ENCODE measurements at places on chromosomes 2 and 18. TPM values are rescaled to one million over a fixed set of nuclear protein-coding genes. Genes with fewer than 3 reads are reported as not detected.

DNA sequence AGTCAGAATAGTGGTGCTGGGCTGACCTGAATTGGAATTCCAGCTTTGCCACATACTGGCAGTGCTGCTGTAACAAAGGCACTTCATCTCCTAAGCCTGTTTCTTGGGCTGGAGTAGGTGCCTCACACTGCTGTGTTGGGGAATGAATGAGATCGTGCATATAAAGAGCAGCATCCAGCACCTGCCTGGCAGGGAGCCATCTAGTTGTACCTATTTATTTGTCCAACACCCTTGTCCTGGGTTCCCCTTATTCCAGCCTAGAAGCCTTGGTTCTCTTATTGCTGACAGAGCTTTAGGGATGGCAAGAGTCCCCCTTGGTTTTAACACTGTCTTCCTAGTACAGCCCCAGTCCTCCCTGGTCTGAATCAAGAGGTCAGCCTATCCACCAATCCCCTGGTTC is 275.3 kb upstream of the RAB12 start:
- no peak for DNase-seq

Gene GAL3ST2
- not detected for total RNA-seq

GRCh38 chr2:8799004-8799403 is 38.4 kb downstream of the KIDINS220 start:
- DNase-seq, result no peak

DNA sequence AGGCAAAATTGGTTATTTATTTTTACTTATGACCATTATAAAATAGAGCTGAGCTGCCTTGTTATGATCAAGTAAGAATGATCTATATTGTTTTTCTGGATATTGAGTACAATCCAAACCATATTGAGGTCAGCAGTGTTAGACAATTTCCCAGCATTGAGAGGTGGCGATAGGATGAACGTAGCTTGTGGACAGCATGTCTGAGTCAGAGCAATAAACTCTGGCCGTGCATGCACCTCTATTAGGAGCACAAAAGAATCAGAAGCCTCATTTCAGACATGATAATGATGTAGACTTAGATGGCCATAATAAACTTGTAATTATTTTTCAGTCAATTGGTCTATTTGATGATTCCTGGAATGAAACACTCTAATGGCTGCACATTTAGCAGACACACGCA is 491.6 kb downstream of the RIT2 start:
- no peak for DNase-seq

Gene TMEM247
- total RNA-seq, result not detected

GRCh38 chr2:212843409-212844199 is 305.0 kb upstream of the ERBB4 start:
- DNase-seq, result no peak
